Cortex of kidney (tissue), 1 donor: ENCODE measurements at places on chromosomes 13 and 19.

GRCh38 chr13:48508011-48508410, 24.9 kb downstream of the RCBTB2 start:
- no peak for DNase-seq

GRCh38 chr19:46076951-46077814, 36.4 kb upstream of the IGFL4 start:
- DNase-seq: no peak

DNA sequence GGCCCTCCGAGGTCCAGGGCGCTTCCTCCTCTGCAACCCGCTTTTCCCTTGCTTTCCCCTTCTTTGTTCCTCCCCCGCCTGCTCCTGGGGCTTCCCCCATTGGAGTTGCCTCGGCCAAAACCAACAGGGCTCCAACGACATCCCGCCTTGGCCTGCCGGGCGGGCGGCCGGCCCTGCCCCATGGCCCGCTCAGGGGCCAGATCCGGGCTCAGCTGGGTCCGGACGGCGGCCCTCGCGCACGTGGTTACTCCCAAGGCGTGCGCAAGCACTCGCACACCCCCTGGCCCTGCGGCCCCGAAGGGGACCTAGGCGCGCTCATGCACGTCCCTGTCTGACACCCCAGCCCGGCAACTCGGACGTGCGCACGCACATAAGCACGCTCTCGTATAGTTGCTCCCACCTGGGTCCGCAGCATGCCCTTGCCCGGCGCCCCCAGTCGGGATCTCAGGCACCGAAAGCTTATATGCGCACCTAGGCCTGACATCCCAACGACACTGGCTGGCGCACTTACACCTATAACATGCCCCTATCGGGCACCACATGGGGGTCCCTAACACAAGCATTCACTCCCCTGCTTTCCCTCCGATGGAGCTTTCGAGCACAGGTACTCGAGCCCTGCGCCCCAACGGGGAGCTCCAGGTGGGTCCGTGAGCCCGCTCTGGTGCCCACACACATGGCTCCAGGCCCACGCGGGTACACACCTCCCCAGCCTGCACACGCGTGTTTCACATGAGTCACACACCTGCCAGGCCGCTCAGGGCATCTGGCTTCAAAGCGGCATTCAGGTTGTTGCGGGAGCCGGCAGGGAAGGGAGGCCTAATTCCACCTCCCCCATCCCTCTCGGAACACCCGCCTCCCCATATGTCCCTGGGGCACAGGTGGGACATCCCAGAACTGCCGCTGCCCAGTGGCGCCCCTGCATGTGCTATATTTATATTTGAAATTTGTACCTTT, 15.0 kb downstream of the NFIX start:
- DNase-seq: no peak

GRCh38 chr19:44552324-44552723, 22.8 kb upstream of the CEACAM20 start:
- DNase-seq: no peak

DNA sequence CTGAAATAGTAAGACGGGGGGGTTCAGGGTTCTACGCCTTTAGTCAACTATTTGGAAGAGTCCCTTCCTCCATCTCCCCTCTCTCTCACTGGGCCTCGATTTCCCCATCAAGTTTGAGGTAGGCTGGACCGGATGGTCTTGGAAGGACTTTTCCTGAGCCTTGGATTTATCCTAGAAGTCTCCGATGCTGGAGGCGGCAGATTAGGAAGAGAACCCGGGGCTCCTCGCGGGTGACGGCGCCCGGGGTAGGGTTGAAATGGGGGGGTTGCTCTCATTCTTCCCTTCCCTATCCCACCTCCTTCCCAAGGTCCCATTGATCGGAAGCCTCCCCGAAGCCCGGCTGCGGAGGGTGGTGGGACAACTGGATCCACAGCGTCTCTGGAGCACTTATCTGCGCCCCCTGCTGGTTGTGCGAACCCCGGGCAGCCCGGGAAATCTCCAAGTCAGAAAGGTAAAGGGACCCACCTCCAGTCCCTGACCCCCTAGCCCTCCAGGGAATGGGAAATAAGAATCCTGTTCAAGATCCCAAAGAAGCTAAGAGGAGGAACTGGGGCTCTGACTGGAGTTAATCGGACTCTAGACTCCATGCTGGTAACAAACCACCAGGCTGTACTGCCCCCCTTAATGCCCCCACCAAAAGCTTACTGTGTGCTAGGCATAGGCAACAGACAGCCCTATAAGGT, 781 bp downstream of the QPCTL start:
- no peak for DNase-seq

DNA sequence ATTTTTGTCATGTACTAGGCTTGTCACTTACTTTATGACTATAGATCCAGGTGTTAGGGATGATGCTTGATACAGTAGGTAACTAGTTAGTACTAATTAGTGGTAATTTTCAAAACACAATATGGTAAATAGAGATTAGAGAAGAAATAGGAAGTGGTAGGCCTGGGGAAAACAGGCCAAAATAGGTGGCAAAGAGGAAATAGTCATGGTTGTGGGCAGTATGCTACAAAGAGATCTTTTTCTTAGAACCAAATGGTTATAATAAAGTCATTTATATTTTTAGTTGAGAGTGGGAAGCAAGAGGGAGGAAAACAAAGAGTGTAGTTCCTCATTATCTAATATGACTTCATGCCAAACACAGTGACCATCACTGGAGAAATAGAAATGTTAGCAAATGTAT, 9.1 kb upstream of the VWA8 start:
- no peak for DNase-seq

- no peak for DNase-seq
Observed at GRCh38 chr13:55893540-55893939, 1247.2 kb upstream of the PRR20A start.

- no peak for DNase-seq
Observed at GRCh38 chr19:48274173-48274572, 4.3 kb downstream of the ZNF114 start.

- no peak for DNase-seq
Observed at GRCh38 chr19:17079710-17080439, 4.3 kb downstream of the MYO9B start.

DNA sequence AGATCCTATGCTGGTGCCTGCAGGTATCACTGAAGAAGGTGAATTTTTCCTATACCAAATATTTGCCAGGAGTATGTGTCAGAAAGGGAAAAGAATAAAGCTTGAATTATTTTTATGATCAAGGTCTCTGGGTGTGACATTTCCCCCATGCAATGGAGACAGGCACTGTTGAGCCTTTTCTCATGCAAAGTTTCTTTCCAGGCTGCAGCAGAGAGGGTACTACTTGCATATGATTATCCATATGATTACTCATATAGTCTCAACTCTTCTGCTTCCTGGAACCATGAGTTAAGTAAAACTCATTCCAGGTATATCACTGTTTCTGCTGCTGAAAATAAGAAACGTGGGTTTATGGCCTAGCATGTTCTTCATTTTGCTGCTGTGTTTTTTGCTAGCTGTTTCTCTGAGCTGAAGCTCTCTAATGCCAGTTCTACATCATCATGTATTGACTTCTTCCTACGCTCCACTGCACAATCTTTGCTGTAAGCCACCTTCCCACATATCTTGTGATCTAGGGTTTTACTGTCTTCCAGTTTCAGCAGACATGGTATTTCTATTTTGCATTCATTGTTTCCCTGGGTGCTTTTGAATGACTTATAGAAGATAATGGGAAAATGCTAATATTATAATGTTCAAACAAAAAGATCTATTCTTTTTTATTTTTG, 278.7 kb upstream of the GPC6 start:
- no peak for DNase-seq

DNA sequence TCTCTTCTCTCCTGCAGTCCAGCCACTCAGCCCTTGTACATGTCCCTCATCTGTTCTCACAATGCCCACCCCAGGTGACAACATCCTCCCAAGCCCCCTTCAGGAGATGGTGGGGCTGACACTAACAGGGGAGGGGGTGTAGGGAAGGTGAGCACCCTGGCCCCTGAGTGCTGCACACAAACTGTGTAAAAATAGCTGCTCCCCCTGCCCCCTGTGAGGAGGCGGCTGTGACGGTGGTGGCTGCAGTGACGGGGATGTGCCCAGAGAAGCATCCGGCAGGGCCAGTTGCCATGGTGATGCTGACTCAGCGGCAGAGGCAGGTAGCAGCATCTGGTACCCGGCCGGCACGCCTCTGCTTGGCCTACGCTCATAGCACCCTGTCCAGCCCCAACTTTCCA, 13.0 kb upstream of the JUND start:
- no peak for DNase-seq

- DNase-seq: no peak
Observed at GRCh38 chr13:69751259-69751658, 356.4 kb upstream of the ATXN8OS start.

GRCh38 chr19:3057275-3057714, 5.0 kb downstream of the TLE5 start:
- DNase-seq: no peak

DNA sequence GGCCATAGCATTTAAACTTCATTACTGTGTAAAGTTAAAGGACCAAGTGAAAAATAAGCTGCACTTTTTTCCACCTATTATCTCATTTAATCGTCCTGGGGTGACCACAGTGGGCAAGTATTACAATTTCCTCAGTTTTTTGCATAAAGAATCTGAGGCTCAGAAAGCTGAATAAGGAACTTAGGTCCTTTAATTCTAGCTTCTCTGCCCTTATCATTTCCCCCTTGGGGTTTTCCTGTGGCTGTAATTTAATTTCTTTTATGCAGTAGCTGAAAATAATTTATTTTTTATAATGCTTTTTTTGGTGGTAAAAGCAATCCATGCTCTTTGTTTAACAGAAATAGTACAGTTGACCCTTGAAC, 59.8 kb upstream of the RCBTB2 start:
- no peak for DNase-seq

GRCh38 chr19:58118979-58119733, 21.1 kb upstream of the ZSCAN18 start:
- no peak for DNase-seq

DNA sequence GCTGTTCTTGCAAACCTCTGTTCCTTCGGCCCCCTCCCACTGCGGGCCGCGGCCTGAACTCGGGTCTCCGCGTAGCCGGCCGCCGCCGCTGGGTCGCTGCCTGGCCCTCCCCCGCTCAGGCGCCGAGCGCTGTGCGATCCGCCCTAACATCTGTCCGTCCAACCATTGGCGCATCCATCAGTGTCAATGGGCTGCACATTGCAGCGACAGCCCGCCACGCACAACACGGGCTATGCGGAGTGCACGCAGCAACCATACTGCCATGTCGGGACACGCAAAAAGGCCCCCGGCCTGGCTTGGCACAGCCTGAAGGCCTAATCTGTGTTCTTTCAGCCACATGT, 2.6 kb upstream of the TSHZ3 start:
- no peak for DNase-seq

DNA sequence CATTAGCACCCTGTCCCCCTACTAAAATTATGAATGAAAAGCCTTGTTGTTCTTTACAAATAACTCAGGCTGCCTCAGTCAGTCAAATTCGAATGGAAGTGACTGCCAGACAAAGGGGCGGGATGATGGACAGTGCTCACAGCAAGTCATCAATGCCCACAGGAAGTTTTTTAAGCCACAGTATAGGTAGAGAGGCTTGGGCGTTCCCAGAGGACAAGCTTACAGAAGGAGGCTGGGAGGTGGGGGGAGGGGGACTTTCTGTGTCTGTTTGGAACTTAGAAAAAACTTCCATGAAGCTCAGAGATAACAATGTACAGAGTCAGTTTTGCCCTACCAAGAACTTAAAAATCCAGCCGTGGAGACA, 18.5 kb upstream of the SPRY2 start:
- DNase-seq: no peak

GRCh38 chr13:112442483-112443090, 66.4 kb downstream of the SPACA7 start:
- no peak for DNase-seq

- no peak for DNase-seq
Observed at GRCh38 chr19:30170081-30170480, 202.1 kb upstream of the ZNF536 start.

DNA sequence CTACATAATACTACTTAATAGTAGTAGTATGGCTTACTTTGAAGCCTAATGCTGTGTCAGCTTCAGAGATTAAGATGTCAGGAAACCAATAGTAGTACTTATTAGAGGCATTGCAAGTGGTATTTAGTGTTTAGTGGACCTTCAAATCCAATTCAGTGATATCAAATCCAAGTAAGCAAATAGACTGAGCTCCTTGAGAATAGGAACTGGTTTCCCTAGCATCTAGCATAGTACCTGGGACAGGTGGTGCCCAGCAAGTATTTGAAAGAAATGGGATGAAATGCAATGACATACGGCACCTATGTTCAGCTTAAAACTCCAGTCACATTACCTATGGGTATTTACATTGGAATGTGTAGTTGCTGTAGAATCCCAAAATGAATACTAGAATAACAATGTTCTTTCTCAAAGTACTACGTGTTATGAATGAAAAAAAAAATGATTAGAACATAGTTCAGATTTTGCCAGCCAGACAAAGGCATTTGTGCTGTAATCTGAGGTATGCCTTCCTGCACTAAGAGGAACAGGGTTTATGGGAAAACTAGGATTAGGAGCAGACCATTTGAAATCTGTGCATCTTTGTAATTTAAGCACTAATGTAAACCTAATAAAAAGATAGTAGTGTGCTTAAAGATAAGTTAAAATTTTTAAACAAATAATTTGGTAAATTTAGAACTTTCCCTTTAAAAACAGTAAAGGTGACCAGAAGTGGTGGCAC, 17.1 kb downstream of the LSM14A start:
- DNase-seq: no peak

DNA sequence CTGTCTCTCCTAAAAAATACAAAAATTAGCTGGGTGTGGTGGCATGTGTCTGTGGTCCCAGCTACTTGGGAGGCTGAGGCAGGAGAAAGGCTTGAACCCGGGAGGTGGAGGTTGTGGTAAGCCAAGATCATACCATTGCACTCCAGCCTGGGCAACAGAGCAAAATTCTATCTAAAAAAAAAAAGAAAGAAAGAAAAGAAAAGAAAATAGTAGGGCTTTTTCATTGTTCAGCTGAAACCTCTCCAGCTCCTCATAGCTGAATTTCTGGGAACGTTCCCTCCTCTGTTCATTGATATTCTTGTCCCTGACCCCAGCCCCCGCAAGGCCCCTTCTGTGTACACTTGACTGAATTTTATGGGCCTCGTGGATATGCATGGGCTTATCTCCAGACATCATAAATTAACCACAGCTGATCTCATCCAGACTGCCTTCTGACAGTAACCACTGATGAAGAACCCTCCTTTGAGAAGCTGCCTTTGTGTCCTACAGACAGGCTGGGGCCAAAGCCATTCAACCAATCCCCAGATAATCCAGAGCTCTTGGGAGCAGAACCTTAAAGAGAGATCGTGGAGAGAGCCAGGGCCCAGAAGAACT, at the start of gene ELSPBP1:
Gene ELSPBP1 (plus strand): TSS at position 424 of the 594 bp plus-strand sequence. CDS start 14,036 bp downstream, outside the sequence.
- DNase-seq: no peak

- DNase-seq: no peak
Observed at GRCh38 chr19:52613299-52613906, 24.8 kb downstream of the ZNF83 start.

DNA sequence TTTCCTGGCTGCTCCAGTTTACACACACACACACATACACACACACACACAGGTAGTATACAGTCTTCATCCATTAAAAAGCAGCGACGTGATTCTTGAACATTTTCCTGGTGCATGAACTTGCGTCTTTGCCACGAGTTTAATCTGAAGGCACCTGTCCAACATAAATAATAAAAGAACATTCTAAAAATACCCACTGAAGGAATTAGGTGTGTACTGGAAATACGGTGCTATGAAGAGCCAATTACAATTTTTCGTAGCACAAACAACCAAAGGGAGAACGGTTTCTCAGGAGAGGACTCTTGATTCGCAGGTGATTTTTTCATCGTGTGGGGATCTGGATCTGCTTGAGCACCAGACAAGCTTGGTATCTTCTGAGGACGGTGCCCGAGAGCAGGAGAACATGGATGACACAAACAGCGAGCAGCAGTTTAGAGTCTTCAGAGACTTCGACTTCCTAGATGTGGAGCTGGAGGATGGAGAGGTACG, 61.2 kb downstream of the ZAR1L start:
- no peak for DNase-seq
